ENCODE measurements at places on chromosomes 16 and 17. TPM values are rescaled to one million over a fixed set of nuclear protein-coding genes. Genes with fewer than 3 reads are reported as not detected.

- peak; percentile 72 for DNase-seq
These were observed 9.5 kb downstream of the DEF8 start for GRCh38 chr16:89958068-89958467.

- DNase-seq, result no peak
These were observed 85.6 kb downstream of the NDE1 start for GRCh38 chr16:15735610-15736009.

DNA sequence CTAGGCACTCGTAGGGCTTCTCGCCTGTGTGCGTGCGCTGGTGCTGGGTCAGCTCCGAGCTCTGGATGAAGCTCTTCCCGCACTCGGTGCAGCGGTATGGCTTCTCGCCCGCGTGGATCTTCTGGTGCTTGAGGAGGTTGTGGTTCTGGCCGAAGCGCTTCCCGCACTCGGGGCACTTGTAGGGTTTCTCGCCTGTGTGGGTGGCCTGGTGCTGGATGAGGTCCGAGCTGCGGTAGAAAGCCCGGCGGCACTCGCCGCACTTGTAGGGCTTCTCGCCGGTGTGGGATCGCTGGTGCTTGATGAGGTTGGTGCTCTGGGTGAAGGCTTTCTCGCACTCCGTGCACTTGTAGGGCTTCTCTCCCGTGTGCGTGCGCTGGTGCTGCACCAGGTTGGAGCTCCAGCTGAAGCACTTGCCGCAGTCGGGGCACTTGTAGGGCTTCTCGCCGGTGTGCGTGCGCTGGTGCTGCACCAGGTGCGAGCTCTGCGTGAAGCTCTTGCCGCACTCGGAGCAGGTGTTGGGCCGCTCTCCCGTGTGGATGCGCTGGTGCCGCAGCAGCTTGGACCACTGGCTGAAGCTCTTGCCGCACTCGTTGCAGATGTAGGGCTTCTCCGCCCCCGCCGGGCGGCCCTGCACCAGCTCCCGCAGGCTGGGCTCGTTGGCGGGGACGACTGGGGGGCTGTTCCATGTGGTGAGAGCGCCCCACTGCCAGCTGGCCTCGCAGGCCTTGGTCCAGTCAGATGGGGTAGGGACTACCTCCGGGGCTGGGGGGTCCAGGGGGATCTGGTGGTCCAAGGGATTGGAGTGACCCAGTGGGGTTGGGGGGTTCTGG lies 3.5 kb downstream of the ZNF629 start:
- DNase-seq, result no peak

- DNase-seq, result no peak
These were observed 54.6 kb upstream of the COX10 start for GRCh38 chr17:14014657-14015056.

GRCh38 chr16:78635807-78636206 lies 536.4 kb downstream of the WWOX start:
- DNase-seq, result no peak

The RAB11FIP3 gene
- total RNA-seq, result 25.4 TPM

- no peak for DNase-seq
These were observed 394.5 kb downstream of the NPIPA8 start for GRCh38 chr16:17942067-17942466.

- no peak for DNase-seq
These were observed 28.1 kb downstream of the HSBP1 start for GRCh38 chr16:83835586-83836566.

- no peak for DNase-seq
These were observed 14.7 kb upstream of the NACA2 start for GRCh38 chr17:61605692-61606091.

- peak; percentile 49 for DNase-seq
These were observed 839 bp downstream of the PLD2 start for GRCh38 chr17:4807605-4808377.

- DNase-seq, result no peak
These were observed 12.0 kb downstream of the PRR11 start for GRCh38 chr17:59167571-59168001.

DNA sequence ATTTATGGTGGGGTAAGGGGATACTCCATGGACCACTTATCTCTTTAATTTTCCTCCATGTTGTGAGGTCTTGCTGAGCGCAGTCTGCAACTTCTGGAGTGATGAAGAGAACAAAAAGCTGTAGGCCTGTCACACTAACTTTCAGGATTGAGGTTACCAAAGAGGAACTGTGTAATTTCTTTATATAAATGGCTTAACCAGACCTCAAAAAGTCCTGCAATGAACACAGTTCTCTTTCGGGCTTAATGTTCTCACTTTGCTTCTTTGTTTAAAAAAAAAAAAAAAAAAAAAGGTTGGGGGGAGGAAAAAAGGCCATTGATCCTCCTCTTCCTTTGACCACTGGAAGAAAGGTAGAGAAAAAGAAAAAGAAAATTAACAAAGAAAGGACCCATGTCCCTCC lies 86.8 kb upstream of the SOX9 start:
- no peak for DNase-seq

DNA sequence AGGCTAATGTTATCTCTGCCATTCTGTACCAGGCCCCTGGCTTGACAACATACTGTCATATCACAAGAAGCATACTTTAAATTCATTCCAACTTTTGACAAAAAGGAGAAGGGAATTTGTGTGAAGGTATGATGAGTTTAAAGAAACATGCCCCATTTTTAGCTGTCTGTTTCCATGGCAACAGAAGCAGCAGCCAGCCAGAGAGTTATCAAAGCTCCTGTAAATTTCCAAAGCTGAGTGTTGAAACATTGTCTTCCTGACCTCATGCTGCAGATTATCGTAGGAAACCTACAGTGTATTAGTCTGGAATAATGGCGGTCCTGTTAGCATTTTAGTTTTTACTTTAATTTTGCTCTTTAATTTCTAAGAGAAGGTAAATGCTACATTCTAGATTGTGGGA lies 124.9 kb downstream of the MRTFB start:
- DNase-seq, result no peak

The HSPB9 gene
- 0.11 TPM for total RNA-seq

DNA sequence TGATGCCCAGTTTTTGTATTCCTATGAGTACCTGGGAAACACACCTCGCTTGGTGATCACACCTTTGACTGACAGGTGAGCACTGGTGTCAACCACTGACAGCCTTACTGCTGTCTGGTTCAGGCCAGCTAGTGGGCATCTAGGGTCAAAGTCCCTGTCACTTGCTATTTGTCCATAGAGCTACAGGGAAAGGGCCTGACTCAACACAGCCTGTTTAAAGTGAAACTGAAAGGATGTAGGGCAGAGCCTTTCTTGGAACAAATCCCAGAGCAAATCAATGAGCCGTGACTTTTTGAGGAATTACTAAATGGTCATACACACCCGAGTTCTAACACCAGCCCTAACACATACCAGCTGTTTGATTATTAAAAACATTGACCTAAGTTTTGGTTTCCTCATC lies 106.8 kb downstream of the DNAH9 start:
- no peak for DNase-seq

Data from Right ventricle myocardium superior (tissue), 1 donor.